ENCODE measurements at places on chromosomes 2 and 18.

DNA sequence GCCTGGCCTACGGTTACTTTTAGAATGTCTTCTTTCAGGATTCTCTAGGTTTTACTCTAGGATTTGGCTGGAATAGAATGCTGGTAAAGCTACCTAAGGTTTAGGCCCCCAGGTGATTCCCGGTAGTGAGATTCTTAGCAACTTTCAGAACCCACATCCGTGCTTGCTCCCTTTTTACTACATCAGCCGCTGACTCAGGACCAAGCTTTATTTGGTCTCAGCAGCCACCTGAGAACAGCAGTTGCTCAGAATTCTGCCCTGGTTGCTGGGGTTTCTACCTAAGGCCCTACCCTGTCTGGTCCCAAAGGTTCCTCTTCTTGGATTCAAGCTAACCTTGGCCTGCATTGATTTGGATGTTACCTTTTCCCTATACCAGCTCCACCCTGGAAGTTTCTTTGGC is 36.1 kb upstream of the NDUFV2 start:
- no peak for DNase-seq

DNA sequence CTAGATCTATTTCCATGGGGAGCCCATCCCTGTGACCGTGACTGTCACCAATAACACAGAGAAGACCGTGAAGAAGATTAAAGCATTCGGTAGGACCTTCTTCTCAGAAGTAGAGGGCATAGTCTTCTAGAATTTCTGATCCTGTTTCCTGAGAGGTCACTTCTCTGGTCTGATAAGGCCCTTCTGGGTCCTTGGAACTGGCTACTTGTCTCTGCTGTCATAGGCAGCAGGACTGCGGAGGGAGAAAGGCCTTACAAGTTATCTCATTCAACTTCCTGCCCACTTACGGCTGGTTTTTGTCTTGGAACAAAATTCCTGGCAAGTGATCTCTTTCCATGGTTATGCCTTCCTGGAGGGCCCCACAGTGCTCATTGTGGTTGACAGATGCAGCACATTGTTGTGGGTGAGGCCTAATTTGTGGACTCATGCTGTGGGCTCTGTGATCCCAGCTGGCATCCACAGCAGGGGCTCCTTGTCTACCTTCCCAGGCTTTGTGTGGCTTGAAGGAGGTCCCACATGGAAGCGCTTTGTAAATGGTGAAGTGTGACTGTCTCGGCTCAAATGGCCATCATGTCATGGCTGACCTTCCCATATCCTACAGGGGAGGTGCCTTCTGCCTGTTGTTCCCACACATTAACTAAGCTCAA is 22.0 kb downstream of the SAG start:
- DNase-seq, result no peak

- DNase-seq, result no peak
These were observed 228.5 kb downstream of the TTC32 start for GRCh38 chr2:19673213-19673791.

- DNase-seq, result no peak
These were observed 98.9 kb upstream of the PMAIP1 start for GRCh38 chr18:59800897-59801296.

- DNase-seq, result no peak
These were observed 119.1 kb upstream of the PXDN start for GRCh38 chr2:1863386-1863785.

GRCh38 chr2:151857650-151858049 is 29.4 kb upstream of the ARL5A start:
- DNase-seq, result no peak

GRCh38 chr18:59909289-59910036 is 9.7 kb downstream of the PMAIP1 start:
- no peak for DNase-seq

- DNase-seq, result no peak
These were observed 7.8 kb downstream of the MERTK start for GRCh38 chr2:111905990-111906735.

DNA sequence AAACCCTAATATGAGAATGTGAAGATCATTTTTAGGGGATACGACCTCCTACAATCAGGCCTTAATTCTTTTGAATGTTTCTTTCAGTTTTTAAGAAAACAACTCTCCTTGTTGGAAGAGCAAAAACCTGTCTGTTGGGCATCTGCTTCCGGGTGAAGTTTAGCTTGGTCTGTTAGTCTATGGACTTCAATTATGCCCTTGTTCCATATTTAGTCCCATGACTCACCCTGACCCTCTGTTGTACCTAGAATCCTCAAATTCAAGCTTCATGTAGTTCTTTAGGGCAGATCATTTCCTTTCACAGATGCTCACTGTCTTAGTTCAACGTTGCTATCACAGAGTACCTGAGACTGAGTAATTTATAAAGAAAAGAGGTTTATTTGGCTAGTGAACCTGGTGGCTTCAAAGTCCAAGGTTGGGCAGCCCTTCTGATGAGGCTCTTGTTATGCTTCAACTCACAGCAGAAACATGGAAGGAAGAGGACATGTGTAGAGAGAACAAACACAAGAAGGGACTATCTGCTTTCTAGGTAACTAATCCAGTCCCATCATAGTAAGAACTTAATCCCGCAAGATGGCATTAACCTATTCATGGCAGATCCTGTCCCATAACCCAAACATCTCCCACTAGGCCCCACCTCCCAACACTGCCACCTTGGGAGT is 82.5 kb upstream of the SERPINE2 start:
- no peak for DNase-seq

GRCh38 chr2:207512356-207512755 is 17.4 kb upstream of the CREB1 start:
- DNase-seq, result no peak

- DNase-seq, result no peak
These were observed 86.3 kb downstream of the PMS1 start for GRCh38 chr2:189870381-189871085.

DNA sequence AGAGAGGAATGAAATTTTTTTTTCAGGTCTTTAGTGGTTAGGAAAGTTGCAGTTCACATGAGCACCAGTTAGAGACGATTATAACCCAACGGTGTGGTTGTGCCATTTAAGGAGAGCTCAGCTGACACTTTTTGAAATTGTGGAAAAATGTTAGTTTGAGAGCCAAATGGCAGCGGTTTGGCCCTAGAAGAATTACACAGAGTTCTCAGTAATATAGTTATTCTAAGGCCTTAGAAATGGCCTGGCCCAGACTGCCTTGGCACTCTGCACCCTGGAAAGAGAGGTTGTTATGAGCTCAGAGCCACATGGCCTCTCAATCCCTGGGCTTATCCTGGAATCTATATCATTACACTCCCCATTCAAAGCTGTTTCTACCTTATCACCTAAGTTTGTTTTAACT is 117.4 kb downstream of the RHBDD1 start:
- DNase-seq, result no peak

- DNase-seq, result no peak
These were observed 48.2 kb upstream of the CTAGE1 start for GRCh38 chr18:22465859-22466457.

DNA sequence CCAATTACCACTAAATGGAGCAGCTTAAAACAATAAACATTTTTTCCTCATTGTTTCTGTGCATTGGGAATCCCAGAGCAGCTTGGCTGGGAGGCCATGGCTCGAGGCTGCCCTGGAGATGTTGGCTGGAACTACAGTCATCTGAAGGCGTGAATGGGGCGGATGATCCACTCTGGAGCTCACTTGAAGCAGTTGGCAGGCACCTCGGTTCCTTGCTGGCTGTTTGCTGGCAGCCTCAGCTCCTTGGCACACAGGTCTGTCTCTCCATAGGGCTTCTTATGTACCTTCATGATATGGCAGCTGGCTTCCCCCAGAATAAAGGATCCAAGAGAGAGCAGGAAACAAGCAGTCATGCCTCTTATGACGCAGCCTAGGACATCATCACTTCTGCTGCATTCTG is 227.0 kb upstream of the COPS8 start:
- DNase-seq, result no peak

- DNase-seq, result peak; percentile 27
These were observed 63.1 kb downstream of the TNS1 start for GRCh38 chr2:217939629-217940245.

- DNase-seq, result no peak
These were observed 113.7 kb downstream of the XRCC5 start for GRCh38 chr2:216222650-216223352.

- DNase-seq, result no peak
These were observed 22.3 kb upstream of the CAVIN2 start for GRCh38 chr2:191869178-191869577.

GRCh38 chr2:197191177-197191939 is 119.2 kb downstream of the ANKRD44 start:
- DNase-seq, result no peak

DNA sequence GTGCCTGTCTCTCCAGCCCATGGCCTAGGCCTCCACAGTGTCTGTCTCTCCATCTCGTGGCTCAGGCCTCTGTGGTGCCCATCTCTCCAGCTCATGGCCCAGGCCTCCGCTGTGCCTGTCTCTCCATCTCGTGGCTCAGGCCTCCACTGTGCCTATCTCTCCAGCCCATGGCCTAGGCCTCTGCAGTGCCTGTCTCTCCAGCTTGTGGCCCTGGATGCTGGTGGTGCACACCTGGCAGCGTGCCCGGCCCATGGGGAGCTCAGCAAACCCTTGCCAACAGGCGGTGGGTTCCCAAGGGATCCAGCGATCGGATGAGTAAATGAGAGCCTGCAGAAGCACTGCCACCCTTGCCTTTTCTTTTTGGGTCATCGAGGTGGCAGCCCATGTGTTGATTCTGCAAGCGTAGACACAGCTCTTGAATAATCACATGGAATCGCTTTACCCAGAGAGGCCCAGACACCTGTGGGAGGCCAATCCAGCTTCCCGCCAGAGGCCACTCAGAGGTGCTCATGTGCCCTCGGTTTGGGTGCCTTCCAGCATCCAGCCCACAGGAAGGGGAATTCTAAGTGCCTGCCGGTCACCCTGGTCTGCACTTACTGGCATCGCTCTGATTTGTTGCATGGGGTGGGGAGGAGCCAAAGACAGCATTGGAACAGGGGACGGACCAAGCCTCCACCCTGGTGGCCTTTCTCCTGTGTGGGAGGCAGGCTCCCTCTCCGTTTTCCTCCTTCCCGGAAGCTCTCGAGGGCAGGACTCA is 101.8 kb upstream of the HDAC4 start:
- DNase-seq, result no peak

DNA sequence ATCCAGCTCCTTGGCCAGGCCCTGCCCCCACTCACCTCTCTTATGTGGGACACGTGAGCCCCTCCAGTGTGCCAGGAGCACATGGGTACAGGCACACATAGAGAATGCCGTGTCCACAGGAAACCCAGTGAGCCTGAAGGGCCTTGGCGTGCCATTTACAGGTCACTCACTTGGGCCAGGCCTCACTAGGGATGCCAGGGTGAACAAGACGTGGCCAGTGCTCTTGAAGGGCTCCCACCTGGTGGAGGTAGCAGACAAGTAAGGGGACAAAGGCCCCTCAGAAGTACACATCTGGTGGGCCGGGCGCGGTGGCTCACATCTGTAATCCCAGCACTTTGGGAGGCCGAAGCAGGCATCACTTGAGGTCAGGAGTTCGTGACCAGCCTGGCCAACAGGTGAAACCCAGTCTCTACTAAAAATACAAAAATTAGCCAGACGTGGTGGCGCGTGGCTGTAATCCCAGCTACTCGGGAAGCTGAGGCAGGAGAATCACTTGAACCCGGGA is 15.1 kb upstream of the C1QL2 start:
- DNase-seq, result no peak

DNA sequence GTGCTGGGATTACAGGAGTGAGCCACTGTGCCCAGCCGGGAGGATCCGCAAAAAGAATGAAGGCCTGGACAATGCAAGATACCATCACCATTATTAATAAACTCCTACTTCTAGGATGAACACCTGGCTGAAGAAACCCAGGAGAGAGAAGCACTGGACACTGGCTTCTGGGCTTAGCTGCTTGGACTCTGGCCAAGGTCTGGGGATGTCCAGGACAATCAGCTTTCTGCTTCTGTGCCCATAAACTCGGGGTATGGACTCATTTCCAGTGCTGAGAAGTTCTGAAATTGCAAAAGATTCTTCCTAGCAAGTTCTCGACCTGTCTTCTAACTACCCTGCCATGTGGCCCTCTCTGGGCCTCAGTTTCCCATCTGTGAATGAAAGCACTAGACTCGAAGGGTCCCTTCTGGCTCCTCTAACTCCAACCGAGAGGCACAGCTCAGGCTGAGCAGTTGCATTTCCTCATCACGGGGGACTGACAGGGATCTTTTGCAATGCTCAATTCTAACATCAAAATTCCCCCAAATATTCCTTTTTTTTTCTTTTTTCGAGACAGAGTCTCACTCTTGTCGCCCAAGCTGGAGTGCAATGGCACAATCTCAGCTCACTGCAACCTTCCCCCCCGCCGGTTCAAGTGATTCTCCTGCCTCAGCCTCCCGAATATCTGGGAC is 2.4 kb upstream of the SH2D6 start:
- no peak for DNase-seq

GRCh38 chr2:65465857-65466256 is 33.5 kb upstream of the SPRED2 start:
- no peak for DNase-seq

DNA sequence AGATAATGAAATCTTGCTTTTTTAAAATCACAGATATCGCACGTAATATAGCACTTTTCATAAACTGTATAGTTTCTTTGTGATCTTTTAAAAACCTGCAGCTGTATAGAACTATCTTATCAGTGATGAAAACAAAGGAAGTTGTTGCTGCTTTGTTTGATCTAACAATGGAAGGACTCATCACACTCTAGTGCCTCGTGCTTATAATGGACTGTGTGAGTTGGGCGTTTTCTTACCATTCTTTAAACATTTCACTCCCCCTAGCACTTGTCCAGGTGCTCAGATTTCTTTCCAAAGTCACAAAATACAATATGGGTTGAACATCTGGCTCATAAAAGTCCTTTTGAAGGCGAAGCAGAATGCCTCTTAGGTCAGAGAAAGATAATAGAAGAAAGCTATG is 94.8 kb upstream of the SPATS2L start:
- no peak for DNase-seq

- no peak for DNase-seq
These were observed 62.2 kb downstream of the RBMS1 start for GRCh38 chr2:160431441-160431840.

GRCh38 chr18:48452861-48453323 is 43.7 kb upstream of the ZBTB7C start:
- no peak for DNase-seq

- DNase-seq, result no peak
These were observed 368.2 kb downstream of the EPHA4 start for GRCh38 chr2:221203856-221204255.
